ENCODE measurements at places on chromosomes 7 and 10.

- DNase-seq, result peak; percentile 91
These were observed 6.1 kb downstream of the NYAP1 start for GRCh38 chr7:100489824-100490223.

- DNase-seq, result no peak
These were observed 300.7 kb upstream of the PITRM1 start for GRCh38 chr10:3473271-3473670.

DNA sequence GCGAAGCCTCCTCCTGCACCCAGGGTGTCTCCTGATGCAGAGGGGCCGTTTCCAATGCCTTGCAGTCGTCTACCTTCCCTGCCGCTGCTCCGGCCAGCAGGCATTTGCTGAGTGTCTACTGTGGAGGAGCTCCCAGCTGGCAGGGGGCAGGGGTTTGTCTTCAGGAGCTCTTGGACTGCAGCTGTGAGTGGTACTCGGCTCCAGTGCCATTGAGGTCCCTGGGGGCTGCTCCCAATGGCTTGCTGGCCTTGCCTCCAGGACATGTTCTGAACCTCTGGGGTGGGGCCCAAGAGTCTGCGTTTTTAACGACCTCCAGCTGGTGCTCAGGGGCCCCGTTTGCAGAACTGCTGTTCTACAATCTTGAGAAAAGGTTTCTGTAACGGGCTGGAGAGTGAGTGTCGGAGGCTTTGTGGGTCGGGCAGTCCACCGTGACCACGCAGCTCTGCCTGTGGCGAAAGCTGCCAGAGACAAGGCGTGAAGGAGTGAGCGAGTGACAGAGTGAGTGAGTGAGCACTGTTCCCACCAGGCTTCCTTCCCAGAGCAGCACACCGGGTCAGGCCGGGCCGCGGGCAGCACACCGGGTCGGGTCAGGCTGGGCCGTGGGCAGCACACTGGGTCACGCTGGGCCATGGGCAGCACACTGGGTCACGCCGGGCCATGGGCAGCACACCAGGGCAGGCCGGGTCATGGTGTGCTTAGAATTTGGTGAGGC, 520.2 kb downstream of the PTPRN2 start:
- no peak for DNase-seq

GRCh38 chr10:108601851-108602250, 1321.5 kb downstream of the XPNPEP1 start:
- DNase-seq, result no peak

DNA sequence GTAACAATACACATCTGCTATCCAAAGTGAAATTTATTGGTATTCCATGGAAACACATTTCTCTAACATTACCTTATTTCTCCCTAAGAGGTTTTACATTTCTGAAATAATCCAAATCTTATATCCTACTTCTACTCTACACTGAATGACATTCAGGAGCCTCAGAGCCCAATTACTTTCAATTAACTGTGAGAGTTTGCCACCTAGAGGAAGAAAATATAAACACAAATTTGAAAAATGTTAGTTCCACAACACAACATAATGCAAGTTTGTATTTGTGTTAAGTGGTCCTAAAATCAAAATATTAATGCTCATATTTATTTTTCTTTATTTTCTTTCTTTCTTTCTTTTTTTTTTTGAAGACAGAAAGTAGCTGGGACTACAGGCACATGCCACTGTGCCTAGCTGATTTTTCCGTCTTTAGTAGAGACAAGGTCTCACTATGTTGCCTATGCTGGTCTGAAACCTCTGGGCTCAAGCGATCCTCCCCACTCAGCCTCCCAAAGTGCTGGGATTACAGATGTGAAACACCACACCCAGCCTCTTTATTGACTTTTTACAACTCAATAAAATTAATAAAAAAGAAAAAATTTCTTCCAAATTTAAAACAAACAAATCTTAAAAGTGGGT, 46.0 kb downstream of the ATAD1 start:
- no peak for DNase-seq

GRCh38 chr7:9863545-9863944, 1110.1 kb upstream of the PHF14 start:
- no peak for DNase-seq

- no peak for DNase-seq
These were observed 397.0 kb downstream of the CALN1 start for GRCh38 chr7:72015136-72015535.

Data from fibroblast of skin of left quadriceps (primary cell).